ENCODE measurements at places on chromosomes 11 and 22.

GRCh38 chr22:24883432-24883831 lies 63.1 kb downstream of the LHFPL7 start:
- DNase-seq: no peak

DNA sequence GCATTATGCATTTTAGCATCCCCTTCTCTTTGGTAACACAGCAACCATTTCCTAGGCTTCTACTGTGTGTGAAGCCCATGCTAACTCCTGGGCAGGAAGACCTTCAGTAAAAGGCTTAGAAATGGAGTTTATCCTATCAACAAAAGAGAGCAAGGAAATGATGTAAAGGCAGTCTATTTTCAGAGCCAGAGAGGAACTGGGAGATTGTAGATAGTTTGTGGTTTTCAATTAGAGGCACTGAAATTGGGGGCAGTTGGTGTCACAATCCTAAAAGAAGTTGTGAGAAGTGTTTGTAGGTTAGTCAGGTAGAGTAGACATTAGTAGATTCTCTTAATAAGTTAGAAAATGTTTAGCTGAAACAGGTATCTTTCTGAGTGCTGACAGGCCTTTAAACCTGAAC lies 7.1 kb downstream of the ACAD8 start:
- DNase-seq: no peak

DNA sequence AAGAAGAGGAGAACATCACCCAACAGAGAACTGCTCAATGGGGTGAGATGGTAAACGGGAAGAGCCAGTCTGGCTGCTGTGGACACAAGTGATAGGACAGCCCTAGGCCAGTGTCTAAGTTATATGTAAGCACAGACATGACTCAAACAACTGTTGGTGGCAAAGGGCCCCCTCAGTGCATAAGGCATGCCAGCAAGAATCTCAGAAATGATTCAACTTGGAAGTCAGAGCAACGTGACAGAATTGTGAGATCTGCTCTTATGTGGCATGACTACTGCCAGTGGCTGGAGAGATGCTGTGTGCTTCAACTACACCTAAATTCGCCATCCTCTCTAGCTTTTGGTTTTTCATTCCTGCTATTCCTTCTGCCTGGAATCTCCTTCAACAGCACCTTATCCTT lies 7.4 kb downstream of the SLN start:
- DNase-seq: no peak

DNA sequence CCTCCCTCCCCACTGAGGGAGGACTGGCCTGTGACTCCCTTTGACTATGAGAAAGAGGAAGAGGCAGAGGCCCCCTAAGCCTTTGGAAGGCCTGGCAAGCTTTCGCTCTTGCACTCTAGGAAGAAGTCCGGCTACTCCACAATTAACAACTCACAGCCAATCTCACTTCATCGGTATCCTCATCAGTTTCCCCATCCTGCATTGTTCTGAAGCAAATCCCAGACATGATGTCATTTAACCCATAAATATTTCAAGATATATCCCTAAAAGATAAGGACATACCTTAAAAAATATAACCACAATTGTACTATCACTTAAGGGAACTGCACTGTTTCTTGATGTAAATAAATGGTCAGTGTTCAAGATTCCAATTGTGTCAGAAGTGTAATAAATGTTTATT lies 63.1 kb downstream of the CWC15 start:
- DNase-seq: no peak

DNA sequence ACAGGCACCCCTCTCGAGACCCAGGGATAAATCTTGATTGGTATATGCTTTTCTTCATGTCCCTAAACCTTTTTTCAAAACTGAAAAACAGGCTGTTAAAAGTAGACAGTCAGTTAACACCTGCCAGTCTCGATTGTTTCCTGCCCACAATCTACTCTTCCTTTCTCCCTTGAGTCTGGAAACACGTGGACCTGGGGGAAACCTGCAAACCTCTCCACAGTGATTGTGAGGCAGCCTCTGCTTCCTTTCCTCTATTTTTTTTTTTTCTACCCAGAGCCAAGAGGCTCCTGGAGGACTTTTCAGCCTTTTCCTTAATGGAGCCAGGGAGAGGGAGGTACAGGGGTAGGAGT lies 69.4 kb upstream of the CLMP start:
- no peak for DNase-seq

DNA sequence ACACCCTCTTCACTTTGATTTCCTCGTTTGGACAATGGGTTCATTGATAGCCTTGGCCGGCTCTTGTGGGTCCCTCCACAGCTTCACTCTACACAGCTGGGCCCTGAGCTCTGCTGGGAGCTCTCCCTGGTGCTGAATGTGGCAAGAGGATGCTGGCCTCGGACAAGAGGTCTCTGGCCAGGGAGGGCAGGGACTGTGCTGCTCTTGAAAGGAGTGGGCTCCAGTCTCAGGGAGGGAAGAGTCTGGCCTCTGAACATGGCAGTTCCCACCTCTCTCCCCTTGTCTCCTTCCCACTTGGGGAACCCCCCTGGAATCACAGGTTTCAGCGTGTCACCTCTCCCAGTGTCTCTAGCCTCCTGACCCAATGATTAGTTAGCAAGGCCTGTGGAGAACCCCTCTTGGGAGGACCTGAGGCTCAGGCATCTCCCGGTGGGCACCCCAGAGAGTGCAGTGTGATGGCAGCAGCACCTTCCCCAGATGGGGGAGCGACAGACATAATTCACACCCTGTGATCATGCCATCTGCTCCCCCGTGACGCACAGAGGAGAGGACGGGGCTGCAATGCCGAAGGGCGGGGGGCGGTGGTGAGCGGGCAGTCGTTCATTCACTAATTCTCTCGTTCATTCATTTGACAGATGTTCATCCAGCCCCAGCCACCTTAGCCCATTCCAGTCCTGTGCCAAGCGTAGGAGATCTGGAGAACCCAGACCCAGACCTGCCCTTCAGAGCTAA lies 2.8 kb upstream of the CABP7 start:
- no peak for DNase-seq

- no peak for DNase-seq
These were observed 85.1 kb downstream of the DEPDC5 start for GRCh38 chr22:31838917-31839316.

- no peak for DNase-seq
These were observed 1.4 kb downstream of the HBB start for GRCh38 chr11:5225480-5225871.

DNA sequence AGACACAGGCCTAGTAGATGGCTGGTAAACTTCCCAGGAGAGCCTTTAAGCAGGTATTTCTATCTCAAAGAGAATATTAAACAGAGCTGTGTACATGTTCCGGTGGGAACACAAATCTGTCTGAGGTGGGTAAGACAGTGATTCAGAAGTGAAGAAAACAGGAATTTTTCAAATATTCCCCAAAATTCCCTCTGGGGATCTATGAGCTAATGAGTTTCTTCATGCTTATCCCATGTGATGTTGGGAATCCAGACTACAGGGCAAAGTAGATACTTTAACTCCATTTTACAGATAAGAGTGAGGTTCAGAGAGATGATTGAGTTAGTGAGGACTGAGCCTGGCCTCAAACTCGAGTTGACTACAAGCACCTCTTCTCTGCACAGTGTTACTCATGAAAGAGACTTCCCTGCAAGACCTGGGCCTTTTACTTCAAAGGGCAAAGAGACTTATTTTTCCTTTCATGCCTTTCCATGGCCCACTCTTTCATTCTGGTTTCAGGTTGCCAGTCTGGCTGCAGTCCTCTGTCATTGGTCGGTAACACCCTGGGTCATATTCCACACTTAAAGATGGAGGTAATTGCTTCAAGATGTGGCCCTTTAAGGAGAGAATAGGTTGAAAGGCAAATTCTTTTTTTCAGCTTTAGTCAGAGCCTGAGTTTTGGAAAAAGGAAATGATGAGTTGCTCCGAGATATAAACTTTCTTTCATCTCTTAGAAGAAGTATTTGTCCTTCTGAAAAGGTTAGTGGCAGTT lies 70.1 kb downstream of the CYB5R2 start:
- no peak for DNase-seq

DNA sequence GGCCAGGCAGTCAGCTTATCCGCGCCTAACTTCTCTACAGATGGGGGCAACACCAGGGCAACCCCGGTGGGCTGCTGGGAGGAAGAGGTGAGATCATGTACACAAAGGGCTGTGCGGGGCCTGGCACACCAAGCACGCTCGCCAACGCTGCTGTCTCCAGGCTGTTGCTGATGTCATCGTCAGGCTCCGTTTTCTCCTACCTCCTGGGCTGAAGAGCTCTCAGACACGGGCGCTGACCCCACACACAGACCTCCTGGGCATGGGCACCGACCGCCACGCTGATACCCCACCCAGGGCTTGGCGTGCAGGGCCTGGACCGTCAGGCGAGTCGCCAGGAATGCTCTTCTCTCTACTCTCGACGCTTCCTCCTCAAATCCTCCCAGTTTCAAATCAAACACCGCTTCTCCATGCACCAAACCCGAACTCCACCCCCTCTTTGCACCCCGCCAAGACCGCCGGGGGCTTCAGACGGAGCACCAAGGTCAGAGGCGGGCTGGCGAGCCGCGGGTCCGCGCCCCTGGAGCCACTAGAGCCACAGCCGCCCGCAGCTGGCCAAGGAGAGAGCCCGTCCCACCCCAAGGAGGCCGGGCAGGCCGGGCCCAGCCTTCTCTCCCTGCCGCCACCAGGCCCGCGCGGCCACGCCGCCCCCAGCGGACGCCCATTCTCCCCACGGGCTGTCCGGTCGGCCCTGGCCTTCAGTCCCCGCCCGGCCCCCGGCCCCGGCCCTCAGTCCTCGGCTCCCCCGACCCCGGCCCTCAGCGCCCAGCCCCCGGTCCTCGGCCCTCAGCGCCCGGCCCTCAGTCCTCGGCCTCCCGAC lies 772 bp downstream of the SBF1 start:
- no peak for DNase-seq

Data from NCI-H1436 treated with DMSO at 0.1 percent for 48 hours (cell line).